ENCODE measurements at places on chromosomes 1 and 21. TPM values are rescaled to one million over a fixed set of nuclear protein-coding genes. Genes with fewer than 3 reads are reported as not detected.

GRCh38 chr21:39014747-39015146 is 168.5 kb downstream of the PSMG1 start:
- no peaks in the 10 kb centered on the region for H3K4me1 ChIP-seq
- H3K27me3 ChIP-seq, result no peaks in the 10 kb centered on the region
- no peak for DNase-seq
- peak overlapping the region; percentile 39 for H3K27ac ChIP-seq
- H3K4me3 ChIP-seq, result no peak overlapping the region
- H3K36me3 ChIP-seq, result no peaks in the 10 kb centered on the region

- H3K4me1 ChIP-seq, result no peaks in the 10 kb centered on the region
- H3K27ac ChIP-seq, result no peak overlapping the region
- DNase-seq, result peak; percentile 70
- H3K36me3 ChIP-seq, result no peaks in the 10 kb centered on the region
- no peaks in the 10 kb centered on the region for H3K27me3 ChIP-seq
These were observed 303.8 kb downstream of the NPHP4 start for GRCh38 chr1:5688081-5689077.

The MRPS21 gene
- polyA plus RNA-seq, result 81.1 TPM

DNA sequence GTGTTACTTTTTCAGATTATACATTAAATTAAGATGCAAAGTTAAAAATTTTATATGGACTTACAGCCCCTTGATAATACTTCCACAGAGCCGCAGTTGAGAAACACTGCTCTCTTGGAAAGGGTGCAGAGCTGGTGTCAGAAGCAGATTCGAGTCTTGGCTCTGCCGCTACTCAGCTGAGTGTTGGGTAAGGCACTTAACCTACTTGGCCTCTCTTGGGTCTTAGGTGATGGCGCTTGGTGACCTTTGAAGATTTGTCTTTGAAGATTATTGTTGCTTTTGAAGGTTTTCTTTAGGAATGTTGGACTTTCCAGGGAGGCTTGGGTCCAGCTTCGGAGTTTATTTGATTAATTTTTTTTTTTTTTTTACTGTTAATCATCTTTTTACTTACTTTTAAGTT is 48.5 kb downstream of the CAMTA1 start:
- H3K36me3 ChIP-seq, result no peaks in the 10 kb centered on the region
- DNase-seq, result no peak
- H3K4me3 ChIP-seq, result no peak overlapping the region
- H3K27ac ChIP-seq, result no peak overlapping the region

GRCh38 chr21:37665230-37666024 is 250.8 kb downstream of the KCNJ6 start:
- no peaks in the 10 kb centered on the region for H3K36me3 ChIP-seq
- no peak for DNase-seq
- no peak overlapping the region for H3K27ac ChIP-seq
- no peaks in the 10 kb centered on the region for H3K4me1 ChIP-seq
- H3K27me3 ChIP-seq, result no peaks in the 10 kb centered on the region

DNA sequence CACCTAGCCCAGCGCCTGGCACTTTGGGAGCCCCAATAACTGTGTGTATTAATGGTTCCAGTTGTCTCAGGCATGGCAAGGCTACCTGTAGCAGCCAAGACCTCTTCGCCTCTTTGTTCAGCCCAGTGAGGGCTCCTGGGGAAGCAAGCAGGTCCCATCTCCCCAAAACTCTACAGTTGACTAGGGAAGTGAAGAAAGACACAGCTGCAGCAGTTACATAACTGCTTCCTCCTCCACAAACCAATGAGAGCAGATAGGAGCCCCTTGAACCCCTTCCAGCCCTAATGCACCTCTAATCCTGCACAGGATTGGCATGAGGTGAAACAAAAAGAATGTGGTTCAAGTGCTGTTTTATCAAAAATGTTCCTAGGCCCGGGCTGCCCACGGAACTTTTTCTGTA is 100.5 kb downstream of the SYF2 start:
- no peak overlapping the region for H3K4me3 ChIP-seq
- no peak for DNase-seq
- no peaks in the 10 kb centered on the region for H3K36me3 ChIP-seq
- no peaks in the 10 kb centered on the region for H3K4me1 ChIP-seq

Data from small intestine (tissue), 16 donors.